ENCODE measurements at places on chromosomes 3 and 15.

- no peak for DNase-seq
These were observed 346.5 kb downstream of the ROBO1 start for GRCh38 chr3:79421273-79421672.

DNA sequence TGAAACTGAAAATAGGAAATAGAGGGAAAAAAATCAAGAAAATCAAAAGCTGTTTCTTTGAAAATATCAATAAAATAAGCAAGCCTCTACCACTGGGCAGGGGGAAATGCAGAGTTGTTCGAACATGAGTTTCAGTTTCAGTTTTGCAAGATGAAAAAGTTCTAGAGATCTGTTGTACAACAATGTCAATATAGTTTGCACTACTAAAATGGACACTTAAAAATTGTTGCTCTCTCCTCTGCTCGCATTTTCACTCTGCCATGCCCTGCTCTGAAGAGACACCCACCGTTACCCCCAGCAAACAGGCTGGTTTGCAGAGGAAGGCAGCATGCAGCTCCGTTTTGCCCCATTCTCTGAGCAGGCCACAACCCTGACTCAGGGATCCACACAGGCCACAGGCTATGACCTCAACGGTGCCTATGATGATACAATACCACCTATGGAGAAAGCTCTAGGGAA is 64.5 kb downstream of the ZNF148 start:
- no peak for DNase-seq

DNA sequence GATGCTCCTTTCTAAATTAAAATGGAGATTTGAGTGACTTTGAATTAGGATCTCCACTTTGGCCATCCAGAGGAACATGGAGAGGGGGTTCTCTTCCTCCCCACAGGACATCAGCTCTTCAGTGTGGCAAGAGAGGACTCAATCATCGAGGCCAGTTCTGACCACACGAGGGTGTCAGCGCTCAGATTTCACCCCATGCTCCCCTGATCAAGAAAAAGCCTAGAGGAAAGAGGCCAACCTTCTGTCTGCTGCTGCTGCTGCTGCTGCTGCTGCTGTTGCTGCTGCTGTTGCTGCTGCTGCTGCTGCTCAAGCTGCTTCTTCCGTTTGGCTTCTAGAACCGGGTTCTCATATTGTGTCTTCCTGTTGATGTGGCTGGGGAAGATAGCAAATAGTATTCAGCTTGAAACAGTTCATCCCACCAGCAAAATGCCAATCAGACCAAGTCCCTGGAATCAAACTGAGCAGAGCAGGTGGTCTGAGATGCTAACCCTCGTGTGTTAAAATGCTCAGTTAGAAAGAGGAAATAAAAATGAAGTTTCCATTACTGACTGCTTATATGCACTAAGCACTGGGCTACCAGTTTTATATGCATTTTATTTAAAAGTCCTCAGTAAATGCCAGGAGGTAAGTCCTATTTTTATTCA is 599.0 kb downstream of the MAGI1 start:
- DNase-seq = peak; percentile 90

DNA sequence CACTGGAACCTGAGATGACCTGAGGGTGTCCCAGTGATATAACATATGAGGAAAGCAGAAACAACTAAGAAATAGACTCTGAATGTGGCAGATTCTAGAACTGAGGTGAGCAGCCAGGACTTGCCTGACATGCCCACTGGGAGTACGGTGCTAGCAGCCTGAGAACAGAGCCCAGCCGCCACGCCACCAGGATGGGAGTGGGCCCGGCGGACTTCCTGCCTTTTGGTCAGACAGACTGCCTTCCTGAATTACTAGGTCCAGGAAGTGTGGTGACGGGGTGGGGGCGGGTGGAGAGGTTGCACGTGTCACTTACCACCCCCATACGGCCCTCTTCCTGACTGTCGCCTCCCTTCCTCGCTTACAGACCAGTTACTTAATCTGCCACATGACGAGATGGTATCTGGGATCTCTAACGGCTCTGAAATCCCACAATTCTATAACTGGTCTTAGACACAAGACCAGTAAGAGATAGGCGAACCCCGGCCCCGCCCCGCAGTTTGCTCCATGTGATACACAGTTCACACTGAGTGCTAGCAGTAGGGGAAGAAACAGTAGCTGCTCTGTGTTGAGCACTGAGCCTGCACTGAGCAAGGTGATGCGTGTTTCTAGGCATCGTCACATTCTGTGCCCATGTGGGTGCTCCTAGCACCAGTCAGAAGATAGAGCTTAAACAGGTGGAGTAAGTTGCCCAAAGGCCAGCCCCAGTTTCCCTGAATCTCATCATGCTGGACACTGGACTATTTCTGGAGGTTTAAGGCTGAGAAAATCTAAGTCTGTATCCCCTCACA is 95.7 kb downstream of the CPN2 start:
- no peak for DNase-seq

DNA sequence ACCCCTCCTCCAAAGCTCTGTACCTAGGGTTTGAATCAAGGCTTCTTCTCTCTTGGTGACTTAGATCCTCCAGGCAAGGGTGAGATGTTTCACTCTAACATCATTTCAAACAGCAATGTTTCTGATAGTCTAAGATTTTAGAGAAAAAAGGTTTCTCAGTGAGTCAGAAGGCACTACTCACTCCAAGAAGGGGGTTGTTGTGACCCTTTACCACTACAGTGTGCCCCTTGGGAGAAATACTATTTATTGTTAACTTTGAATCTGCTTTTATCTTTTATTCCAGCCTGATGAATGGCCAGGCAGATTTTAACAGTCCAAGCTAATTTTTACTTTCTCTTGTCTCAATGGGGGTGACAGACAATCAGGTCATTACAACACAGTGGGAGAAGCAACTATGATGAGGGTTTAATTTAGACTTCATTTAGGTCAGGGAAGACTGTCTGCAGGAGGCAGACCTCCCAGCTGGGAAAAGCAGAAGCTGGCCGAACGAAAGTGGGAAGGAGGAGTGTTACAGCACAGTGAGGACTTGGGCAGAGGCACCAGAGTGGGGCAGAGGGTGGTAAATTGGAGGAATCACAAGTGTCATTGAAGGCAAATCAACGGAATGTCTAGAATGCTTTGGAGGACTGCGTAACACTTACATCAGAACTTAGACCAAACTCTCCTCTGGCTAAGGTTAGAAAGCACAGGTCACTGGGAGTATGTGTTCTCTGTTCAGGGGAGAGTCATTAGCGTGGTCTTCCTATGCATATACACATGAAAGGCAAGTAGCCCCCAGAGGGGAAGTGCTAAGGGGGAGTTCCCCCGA is 21.2 kb downstream of the ZNF860 start:
- DNase-seq = no peak

GRCh38 chr3:169286992-169287391 is 376.5 kb downstream of the MECOM start:
- no peak for DNase-seq

GRCh38 chr3:48068886-48069285 is 52.7 kb upstream of the MAP4 start:
- no peak for DNase-seq

DNA sequence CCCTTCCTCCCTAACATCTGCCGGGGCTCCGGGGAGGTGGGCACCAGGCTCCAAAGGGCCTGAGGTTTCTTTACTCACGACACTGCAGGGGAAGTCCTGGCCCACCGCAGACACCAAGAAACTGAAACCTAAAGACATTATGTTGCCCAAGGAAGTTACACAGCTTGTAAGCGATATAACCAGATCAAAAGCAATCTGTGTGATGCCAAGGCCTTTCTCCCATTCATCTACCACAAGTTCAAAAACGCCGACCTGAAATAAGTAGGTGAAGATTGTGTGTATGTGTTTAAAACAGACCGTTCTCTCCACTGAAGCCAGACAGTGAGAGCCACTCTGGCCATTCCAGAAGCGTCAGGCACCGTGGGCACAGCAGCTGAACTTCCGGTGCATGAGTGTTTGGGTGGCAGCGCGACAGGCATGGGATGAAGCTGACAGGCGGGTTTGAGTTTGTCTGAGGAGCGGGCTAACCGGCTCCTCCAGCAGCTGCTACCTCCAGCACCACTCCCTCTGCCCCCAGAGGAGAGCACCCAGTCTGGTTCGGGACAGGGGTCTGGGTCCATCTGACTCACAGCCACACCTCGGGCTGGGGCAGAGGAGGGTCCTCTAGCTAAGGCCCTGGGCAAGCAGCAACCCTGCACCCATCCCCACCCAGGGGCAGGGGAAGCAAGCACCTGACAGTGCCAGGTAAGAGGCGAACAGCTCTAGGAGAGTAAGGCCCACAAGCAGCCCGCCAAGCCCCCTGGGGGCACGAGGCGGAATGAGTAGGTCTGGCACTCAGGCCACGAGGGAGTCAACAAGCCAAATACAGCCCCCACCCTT is 1.3 kb downstream of the TNK2 start:
- no peak for DNase-seq

GRCh38 chr3:189094539-189094938 is 77.2 kb upstream of the TPRG1 start:
- no peak for DNase-seq

DNA sequence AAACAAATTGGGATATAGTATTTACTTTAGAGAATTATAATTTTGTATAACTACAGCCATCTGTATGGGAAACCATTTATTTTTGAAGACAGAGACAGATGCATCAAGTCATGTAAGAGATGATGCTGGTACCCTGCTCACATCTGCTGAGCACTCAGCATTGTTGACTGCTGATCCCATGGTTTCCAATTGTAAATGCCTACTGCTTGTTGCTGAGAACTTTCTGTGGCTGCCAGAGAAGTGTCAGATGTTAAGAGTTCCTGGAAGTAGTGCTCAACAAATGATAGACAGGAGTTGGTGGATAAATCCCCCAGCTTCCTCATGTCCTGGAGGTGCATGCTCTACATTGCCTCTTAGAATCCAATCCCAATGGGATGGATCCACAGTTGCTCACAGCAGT is 167.1 kb downstream of the OXSM start:
- DNase-seq = no peak

GRCh38 chr15:42194513-42194912 is 13.6 kb downstream of the VPS39 start:
- no peak for DNase-seq

DNA sequence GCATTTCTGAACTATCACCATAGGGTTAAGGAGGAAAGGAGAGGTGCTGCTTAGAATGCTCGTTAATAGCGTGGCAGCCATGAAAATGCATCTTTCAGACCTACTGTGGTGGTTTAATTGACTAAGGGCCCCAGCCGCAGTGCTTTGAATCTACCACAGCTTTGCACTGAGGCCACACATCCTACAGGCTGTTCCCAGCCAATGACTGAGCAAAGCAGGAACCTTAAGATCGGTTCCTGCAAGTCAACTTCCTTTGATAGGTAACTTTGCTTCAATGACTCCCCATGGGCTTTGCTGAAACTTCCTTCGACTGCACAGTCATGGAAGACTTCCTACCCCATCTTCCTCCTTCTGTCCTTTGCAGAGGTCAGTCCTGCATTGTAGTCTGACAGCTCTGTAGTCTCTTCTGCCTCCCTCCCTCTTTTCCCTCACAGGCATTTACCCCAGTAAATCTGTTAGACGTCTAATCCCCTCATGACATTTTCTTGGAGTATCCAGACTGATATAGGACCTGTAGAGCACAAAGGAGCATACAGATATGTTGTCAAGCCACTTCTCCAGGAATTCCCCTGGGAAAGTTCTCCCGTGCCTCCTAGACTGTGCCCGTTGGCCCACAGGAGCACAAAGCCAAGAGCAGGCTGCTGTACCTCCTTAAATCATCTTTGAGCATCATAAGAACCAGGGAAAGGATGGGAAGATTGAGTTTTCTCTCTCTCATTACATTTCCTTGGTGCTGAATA is 2.6 kb upstream of the BCL2A1 start:
- no peak for DNase-seq

DNA sequence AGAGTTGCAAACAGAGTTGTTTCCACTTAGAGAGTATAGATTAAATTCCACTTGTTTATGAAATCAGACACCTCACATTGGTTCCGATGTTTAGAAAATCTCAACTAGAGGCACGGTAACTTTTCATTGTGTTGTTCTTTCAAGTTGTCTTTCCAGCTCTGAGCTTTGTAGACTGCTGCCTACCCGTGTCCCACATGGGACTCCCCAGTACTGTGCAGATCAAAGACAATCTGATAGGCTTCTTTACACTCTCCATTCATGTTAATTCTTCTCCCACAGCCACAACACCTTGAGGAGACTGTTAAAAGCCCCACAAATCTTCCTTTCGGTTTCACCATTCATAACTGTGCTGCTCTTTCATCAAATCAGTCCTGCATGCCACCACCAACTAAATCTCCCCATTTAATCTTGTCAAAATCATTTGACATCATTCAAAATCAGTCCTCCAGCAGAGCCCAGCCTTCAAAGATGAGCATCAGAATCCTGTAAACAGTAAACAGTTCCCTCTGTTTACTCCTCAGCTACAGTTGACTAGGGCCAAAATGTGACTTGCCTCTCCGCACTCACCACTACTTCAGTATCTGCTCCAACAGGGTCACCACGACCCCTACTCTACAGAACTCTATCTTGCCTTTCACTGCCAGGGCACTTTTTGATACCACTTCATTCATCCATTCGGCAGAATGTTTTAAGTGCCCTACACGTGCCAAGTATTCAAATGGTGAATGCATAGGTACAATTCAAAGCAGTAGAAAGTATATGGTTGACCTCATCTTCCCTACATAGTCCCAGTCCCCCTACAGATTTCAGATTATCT is 8.3 kb downstream of the ANXA2 start:
- DNase-seq = no peak

DNA sequence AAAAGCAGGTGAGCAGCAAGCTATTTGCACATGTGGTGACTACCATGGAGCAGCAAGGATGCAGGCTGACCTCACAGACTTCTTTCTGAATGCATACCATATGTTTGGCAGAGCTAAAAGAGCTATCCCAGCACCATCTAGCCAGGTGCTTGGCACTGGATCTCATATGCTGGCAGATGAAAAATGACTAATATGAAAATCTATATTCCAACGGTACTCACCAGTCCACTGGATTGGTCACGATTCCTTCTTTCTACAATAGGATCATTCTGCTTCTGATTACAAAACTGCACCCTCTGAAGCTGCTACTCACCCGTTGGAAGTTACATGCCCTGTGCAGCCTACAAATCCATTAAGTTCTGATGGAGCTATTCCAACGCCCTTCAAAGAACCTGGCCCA is 714.3 kb upstream of the CFAP20DC start:
- peak; percentile 18 for DNase-seq

- no peak for DNase-seq
These were observed 26.2 kb downstream of the PCSK6 start for GRCh38 chr15:101463270-101463669.

Measured in brain (organoid and tissue), 16 donors.